NCI-H1436 (cell line): ENCODE measurements at places on chromosomes 4 and X.

DNA sequence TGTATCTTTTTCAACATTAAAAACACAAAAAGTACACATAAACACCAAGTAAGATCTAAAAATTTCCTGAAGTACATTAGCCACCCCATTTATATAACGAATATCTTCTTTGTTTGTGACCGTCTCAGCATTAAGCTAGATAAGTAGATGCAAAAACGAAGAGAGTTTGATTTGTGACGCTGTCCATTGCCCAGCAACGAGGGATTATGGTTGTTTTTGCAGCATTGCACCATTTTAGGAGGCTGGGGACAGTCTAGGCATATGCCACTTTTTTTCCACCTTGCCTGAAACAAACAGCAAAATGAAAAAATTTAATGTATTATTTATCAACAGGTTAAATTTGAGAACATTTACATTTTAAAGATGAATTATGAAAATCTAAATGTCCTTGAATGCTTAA, 12.0 kb upstream of the IGSF1 start:
- DNase-seq: no peak

DNA sequence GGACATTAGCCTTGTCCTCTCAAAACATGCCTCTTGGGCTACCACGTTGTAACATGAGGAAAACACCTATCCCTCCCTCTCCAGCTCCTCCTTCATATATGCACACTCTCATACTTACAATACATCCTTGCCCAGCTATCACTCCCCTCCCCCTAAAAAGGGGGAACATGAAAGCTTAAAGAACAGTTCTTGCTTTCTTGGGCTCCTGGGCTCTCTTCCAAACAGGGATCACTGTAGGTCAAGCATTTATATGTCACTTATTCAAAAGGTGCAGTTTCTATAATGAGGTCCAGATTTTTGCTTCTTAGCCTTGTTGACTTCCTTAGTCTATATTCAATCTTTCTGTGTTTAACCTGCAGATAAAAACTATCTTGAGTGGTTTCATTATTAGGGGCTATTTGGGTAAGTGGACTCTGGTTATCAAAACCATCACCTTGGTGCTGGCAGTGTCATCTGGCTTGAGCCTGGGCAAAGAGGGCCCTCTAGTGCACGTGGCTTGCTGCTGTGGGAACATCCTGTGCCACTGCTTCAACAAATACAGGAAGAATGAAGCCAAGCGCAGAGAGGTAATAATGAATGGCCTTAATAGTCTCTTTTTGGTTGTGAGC, 119.4 kb downstream of the AKAP4 start:
- DNase-seq: no peak

- no peak for DNase-seq
Measured at GRCh38 chr4:98529970-98530569, 128.3 kb downstream of the TSPAN5 start.

DNA sequence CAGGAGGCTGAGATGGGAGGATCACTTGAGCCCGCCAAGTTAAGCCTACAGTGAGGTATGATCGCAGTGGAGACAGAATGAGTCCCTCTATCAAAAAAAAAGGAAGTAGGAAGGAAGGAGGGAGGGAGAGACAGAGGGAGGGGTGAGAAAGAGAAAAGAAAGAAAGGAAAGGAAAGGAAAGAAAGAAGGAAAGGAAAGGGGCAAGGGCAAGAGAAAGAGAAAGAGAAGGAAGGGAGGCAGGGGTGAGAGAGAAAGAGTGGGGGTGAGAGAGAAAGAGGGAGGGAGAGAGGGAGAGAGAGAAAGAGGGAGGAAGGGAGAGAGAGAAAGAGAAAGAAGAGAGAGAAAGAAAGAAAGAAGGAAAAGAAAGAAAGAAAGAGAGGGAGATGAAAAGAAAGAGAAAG, 13.2 kb downstream of the ELF2 start:
- DNase-seq: no peak
